Caudate nucleus (tissue), 63 donors: ENCODE measurements at places on chromosomes 1 and 21.

GRCh38 chr1:112358798-112359408, 37.1 kb upstream of the CTTNBP2NL start:
- peak; percentile 57 for DNase-seq

DNA sequence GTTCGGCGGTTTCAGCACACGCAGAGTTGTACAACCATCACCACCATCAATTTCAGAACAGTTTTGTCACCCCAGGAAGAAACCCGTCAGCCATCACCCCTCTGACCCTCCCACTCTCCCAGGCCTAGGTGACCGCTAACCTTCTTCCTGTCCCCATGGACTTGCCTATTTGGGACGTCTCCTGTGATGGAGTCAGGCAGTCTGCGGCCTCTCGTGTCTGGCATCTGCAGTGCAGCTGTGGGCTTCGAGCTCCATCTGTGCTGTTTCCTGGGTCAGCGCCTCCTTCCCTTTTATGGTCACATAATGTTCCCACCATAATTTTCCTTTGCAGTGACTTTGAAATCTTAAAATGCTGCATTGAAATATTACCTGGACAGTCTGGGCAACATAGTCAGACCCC, 24.4 kb downstream of the SLC45A1 start:
- no peak for DNase-seq

GRCh38 chr1:224411766-224412165, 22.8 kb downstream of the WDR26 start:
- DNase-seq: no peak

- DNase-seq: no peak
Measured at GRCh38 chr1:115181231-115181630, 91.9 kb upstream of the TSPAN2 start.

- peak; percentile 79 for DNase-seq
Measured at GRCh38 chr1:206583707-206584648, 28.3 kb downstream of the EIF2D start.
